H1 (cell line): ENCODE measurements at places on chromosomes 13 and 19. TPM values are rescaled to one million over a fixed set of nuclear protein-coding genes. Genes with fewer than 3 reads are reported as not detected.

- DNase-seq, result no peak
Observed at GRCh38 chr19:15629003-15629880, 11.5 kb upstream of the CYP4F3 start.

DNA sequence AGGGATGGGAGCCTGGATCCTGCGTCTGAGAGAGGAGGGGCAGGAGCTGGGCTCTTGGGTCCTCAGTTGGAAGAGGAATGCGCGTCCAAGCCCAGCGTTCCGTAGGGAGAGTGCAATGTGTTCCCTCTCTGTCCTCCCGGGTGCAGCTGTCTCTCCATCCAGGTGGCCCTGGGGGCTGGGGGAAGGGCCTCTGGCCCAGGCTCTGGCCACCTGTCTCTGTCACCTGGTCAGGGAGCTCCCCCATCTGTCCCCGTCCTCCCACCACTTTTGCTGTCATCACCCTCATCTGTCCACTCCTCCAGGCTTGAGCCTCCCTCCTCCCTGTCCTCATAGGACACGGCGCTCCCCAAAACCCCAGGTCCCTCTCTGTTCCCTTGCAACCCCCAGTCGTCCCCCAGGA is 3.7 kb upstream of the SBK2 start:
- DNase-seq, result no peak

- DNase-seq, result no peak
Observed at GRCh38 chr13:45800485-45800884, 51.1 kb downstream of the SIAH3 start.

- DNase-seq, result no peak
Observed at GRCh38 chr13:68007576-68007975, 777.4 kb upstream of the PCDH9 start.

GRCh38 chr19:46944918-46945628 is 74.6 kb upstream of the NPAS1 start:
- DNase-seq, result no peak

- DNase-seq, result no peak
Observed at GRCh38 chr13:42561752-42562467, 12.0 kb upstream of the TNFSF11 start.

- peak; percentile 88 for DNase-seq
Observed at GRCh38 chr19:28727480-28728159, 485.3 kb downstream of the UQCRFS1 start.

DNA sequence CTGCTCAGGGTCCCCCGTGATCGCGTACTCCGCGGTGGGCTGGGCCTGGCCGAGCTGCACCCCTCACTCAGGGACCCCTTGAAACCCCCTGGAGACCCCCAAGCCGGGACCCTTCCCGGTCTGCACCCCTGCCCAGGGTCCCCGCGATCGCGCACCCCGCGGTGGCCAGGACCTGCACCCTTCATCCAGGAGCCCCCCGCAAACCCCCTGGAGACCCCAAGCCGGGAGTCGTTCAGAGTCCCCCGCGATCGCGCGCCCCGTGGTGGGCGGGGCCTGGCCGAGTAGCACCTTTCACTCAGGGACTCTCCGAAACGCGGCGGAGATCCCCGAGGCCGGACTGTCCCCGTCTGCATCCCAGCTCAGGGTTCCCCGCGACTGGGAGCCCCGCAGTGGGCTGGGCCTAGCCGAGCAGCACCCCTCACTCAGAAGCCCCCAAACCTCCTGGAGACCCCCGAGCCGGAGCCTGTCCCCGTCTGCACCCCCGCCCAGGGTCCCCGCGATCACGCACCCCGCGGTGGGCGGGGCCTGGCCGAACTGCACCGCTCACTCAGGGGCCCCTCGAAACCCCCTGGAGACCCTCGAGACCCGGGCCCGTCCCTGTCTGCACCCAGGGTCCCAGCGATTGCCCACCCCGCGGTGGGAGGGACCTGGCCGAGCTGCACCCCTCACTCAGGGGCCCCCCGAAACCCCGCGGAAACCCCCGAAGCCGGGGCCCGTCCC is 748 bp downstream of the LMNB2 start:
- no peak for DNase-seq

- DNase-seq, result no peak
Observed at GRCh38 chr13:30982506-30982905, 50.0 kb downstream of the TEX26 start.

- no peak for DNase-seq
Observed at GRCh38 chr19:10812902-10813404, 23.1 kb downstream of the TMED1 start.

DNA sequence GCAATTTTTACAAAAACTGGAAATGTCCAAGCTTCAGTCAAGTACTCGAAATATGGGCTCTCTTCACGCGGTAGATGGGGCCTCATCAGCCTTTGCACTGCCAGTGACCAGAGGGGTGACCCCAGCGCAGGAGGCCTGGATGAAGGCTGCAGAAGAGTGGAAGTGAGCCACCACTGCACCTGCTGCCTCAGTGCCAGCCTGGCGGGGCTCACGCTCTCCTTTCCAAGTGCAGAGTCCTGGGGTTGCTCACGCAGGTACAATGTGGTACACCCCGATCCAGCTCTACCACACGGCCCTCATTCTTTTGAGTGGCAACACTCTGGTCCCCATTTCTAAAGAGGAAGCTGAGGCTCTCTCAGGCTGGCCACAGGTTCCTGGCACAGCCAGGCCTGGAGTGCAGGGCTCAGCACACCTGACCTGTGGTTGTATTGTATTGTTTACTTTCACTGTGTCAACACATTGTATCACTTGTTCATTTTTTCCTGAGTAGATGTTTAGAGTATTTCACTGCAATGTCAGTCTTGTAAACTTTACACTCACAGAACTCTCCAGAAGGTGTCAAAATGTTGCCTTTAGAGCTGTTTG is 97.3 kb upstream of the SOX1 start:
- no peak for DNase-seq

- DNase-seq, result no peak
Observed at GRCh38 chr13:30872685-30873461, 33.2 kb upstream of the MEDAG start.

- no peak for DNase-seq
Observed at GRCh38 chr13:99656844-99657381, 155.6 kb downstream of the TM9SF2 start.

DNA sequence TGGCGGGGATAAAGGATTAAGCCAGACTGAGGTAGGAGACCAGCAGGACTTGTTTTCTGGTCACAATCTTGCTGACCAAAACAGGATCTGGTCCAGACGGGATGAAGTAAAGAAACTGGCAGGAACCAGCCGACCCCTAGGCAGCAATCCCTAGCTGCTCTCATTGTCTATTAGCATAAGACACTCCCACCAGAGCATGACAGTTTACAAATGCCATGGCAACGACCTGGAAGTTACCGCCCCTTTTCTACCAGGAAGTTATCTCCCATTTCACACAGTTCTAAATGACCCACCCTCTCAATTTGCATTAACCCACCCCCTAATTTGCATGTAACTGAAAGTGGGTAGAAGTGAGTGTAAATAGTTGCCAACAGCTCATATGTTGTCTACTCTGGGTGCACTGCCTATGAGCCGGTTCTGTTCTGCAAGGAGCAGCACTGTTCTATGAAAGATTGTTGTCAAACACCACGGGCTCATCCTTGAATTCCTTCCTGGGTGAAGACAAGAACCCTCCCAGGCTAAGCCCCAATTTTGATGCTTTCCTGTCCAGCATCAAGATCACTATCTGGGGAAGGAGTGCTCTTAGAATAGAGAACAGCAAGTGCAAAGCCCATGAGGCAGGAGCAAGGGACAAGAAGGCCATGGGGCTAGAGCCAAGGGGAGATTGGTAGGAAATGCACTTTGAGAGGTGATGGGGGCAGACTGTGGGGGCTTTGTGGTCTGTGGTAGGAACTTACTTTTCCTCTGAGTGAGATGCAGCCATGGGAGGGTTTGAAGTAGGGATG is 13.9 kb upstream of the FBXO27 start:
- DNase-seq, result no peak

DNA sequence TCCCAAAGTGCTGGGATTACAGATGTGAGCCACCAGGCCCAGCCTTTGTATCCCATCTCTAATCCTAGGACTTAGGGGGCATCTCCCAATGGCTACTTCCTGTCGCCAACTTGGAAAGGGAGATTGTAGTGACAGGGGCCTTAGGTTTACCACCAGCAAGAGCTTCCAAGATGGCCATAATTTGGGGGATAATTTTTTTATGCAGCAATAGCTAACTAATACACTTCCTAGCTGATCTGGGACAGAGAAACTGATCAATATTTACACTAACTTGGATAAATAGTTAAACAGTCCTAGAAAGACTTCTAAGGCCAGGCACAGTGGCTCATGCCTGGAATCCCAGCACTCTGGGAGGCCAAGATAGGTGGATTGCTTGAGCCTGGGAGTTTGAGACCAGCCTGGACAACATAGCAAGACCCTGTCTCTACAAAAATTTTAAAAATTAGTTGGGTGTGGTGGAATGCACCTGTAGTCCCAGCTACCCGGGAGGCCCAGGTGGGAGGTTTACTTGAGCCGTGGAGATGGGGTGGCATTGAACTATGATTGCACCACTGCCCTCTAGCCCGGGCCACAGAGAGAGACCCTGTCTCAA is 5.3 kb upstream of the COLGALT1 start:
- DNase-seq, result no peak

GRCh38 chr13:30593001-30593400 is 24.7 kb upstream of the USPL1 start:
- DNase-seq, result no peak

DNA sequence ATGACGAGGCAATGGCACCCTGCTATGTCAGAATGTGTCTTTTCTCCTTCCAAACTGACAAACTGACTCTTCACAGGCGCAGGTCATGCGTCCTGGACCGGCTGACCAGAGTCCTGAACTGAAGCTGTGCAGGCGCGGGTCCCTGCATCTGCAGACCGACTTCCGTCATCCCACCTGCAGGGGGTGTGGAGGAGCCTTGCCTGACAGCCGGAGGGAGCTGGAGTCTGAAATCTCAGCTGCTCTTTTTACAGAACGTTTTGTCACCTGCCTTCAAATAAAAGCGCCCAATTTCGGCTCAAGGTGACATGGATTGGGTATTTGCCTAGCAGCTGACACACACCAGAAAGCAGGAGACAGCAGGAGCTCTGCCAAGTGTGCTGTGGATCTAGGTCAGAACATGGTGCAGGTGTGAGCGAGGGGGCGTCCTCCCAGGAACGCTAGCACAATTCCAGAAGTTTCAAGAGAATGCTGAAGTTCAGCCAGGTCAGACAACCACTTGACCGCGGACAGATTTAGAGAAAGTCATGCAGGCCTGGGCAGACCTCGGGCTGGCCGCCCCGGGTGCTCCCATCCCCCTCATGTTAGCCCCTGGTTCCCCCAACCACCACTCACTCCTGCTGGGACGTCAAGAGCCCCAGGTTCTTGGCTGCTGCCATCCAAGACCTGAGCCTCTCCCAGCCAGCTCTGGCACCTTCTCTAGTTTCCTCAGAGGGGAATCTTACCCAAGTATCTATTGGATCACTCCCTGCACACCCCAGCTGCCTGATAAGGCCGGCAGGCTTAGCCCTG is 32.8 kb downstream of the ELL start:
- peak; percentile 74 for DNase-seq

- DNase-seq, result no peak
Observed at GRCh38 chr13:111233080-111233479, 87.4 kb upstream of the TEX29 start.

The TLE2 gene
- polyA plus RNA-seq, result 8.0 and 12.7 TPM in 2 replicates

The ZNF559 gene
- 3.2 and 10.2 TPM in 2 replicates for polyA plus RNA-seq

The ZNF536 gene
- 0.06 and 0.11 TPM in 2 replicates for polyA plus RNA-seq

The STOML3 gene
- polyA plus RNA-seq, result 0.06 TPM in 1 of 2 replicates, not detected in the other

The CD177 gene
- 10.0 and 10.5 TPM in 2 replicates for polyA plus RNA-seq

The ZNF432 gene
- polyA plus RNA-seq, result 1.8 and 2.0 TPM in 2 replicates

The EPS8L1 gene
- 19.8 and 33.6 TPM in 2 replicates for polyA plus RNA-seq

The PTH2 gene
- 0.50 TPM in 1 of 2 replicates, not detected in the other for polyA plus RNA-seq

The EML2 gene
- polyA plus RNA-seq, result 29.4 and 45.4 TPM in 2 replicates
